Uterine smooth muscle cell (primary cell): ENCODE measurements at places on chromosomes 16 and 17. TPM values are rescaled to one million over a fixed set of nuclear protein-coding genes. Genes with fewer than 3 reads are reported as not detected.

The MEIOB gene
- total RNA-seq: 0.22 and 0.50 TPM in 2 replicates

The CCL3 gene
- not detected in 2 replicates for total RNA-seq

The SEPTIN1 gene
- total RNA-seq: 0.25 TPM in 1 of 2 replicates, not detected in the other

The WIPF2 gene
- total RNA-seq: 5.6 and 6.4 TPM in 2 replicates

The BAIAP3 gene
- 0.12 and 0.33 TPM in 2 replicates for total RNA-seq

The TERB1 gene
- 0.11 TPM in 1 of 2 replicates, not detected in the other for total RNA-seq

The ANKRD40CL gene
- not detected in 2 replicates for total RNA-seq

The VAT1L gene
- 18.7 TPM in 2 replicates for total RNA-seq

The LRRC37A gene
- 1.4 and 2.1 TPM in 2 replicates for total RNA-seq
